ENCODE measurements at places on chromosomes 5 and 9. TPM values are rescaled to one million over a fixed set of nuclear protein-coding genes. Genes with fewer than 3 reads are reported as not detected.

The GADD45G gene
- total RNA-seq = 1.00 TPM

The ADAMTSL1 gene
- total RNA-seq = 26.1 TPM

The OCLN gene
- 0.43 TPM for total RNA-seq

The EQTN gene
- total RNA-seq = not detected

The INVS gene
- 32.3 TPM for total RNA-seq

The INSL4 gene
- total RNA-seq = not detected

The BTNL9 gene
- not detected for total RNA-seq

The SPINK14 gene
- not detected for total RNA-seq

The RHOBTB3 gene
- 304 TPM for total RNA-seq

The CNTFR gene
- total RNA-seq = under 0.01 TPM

The HRH2 gene
- total RNA-seq = not detected

The CDKN2B gene
- 37.2 TPM for total RNA-seq

The GCNT4 gene
- 4.3 TPM for total RNA-seq

The BSPRY gene
- total RNA-seq = not detected

The HAPLN1 gene
- 0.55 TPM for total RNA-seq

The NTNG2 gene
- 4.6 TPM for total RNA-seq

The CYSRT1 gene
- 0.18 TPM for total RNA-seq

The GABRP gene
- not detected for total RNA-seq

The CCNO gene
- total RNA-seq = not detected

The PCDHA8 gene
- total RNA-seq = 0.09 TPM
